ENCODE measurements at places on chromosomes 13 and 19. TPM values are rescaled to one million over a fixed set of nuclear protein-coding genes. Genes with fewer than 3 reads are reported as not detected.

The VSTM1 gene
- not detected for total RNA-seq

The DGKH gene
- total RNA-seq: 28.9 TPM

The OXGR1 gene
- not detected for total RNA-seq

The SOX1 gene
- not detected for total RNA-seq

The PRODH2 gene
- not detected for total RNA-seq

The KCNJ14 gene
- total RNA-seq: 1.1 TPM

- no peak for DNase-seq
- no peaks in the 10 kb centered on the region for H3K27me3 ChIP-seq
- H3K4me1 ChIP-seq: no peaks in the 10 kb centered on the region
- H3K27ac ChIP-seq: no peak overlapping the region
- H3K4me3 ChIP-seq: no peak overlapping the region
Observed at GRCh38 chr13:113367771-113368170, 3.8 kb upstream of the GRTP1 start.

- H3K27ac ChIP-seq: peak overlapping the region; percentile 87
- no peaks in the 10 kb centered on the region for H3K27me3 ChIP-seq
- H3K36me3 ChIP-seq: no peaks in the 10 kb centered on the region
- H3K4me3 ChIP-seq: peak overlapping the region; percentile 95
Observed at GRCh38 chr13:74136084-74136658, 2.0 kb upstream of the KLF12 start.

DNA sequence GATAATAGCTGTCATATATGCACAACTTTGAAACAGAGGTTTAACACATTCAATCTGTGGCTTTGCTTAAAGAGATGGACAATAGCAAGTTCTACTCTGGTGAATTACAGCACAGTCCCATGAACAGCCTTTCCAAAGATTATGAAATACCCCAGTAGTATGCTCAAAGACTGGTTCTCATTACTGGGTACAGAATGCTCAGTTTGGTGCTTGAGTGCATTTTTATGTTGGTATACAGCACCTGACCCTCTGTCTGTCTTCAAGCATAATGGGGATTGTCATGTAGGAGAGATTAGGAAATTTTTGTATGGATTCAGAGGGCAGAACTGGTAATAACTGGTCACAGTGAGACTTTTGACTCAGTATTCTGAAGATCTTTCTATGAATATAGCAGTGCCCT is 7.6 kb downstream of the LMO7 start:
- no peak overlapping the region for H3K27ac ChIP-seq
- no peaks in the 10 kb centered on the region for H3K4me1 ChIP-seq
- DNase-seq: no peak
- H3K4me3 ChIP-seq: no peak overlapping the region
- H3K27me3 ChIP-seq: no peaks in the 10 kb centered on the region
- H3K36me3 ChIP-seq: peaks cover 3% of the 10 kb centered on the region

DNA sequence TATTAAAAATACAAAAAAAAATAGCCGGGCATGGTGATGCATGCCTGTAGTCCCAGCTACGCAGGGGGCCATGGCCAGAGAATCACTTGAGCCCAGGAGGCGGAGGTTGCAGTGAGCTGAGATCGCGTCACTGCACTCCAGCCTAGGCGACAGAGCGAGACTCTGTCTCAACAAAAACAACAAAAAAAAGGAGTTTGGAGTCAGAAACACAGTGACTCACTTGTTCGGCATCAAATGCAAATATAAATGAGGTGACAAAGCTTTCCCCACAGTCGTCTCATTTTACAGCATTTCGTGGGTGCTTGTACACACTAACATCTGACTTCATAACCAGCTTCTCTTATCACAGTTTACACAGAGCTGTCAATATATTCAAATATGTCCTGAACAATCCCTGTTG is 11.0 kb downstream of the ZNF665 start:
- no peaks in the 10 kb centered on the region for H3K4me1 ChIP-seq
- H3K36me3 ChIP-seq: no peaks in the 10 kb centered on the region
- no peak overlapping the region for H3K4me3 ChIP-seq
- no peak overlapping the region for H3K27ac ChIP-seq

- H3K36me3 ChIP-seq: no peaks in the 10 kb centered on the region
- no peak for DNase-seq
- H3K4me3 ChIP-seq: no peak overlapping the region
- H3K4me1 ChIP-seq: no peaks in the 10 kb centered on the region
- H3K27me3 ChIP-seq: no peaks in the 10 kb centered on the region
Observed at GRCh38 chr13:60075850-60076249, 87.9 kb downstream of the DIAPH3 start.

DNA sequence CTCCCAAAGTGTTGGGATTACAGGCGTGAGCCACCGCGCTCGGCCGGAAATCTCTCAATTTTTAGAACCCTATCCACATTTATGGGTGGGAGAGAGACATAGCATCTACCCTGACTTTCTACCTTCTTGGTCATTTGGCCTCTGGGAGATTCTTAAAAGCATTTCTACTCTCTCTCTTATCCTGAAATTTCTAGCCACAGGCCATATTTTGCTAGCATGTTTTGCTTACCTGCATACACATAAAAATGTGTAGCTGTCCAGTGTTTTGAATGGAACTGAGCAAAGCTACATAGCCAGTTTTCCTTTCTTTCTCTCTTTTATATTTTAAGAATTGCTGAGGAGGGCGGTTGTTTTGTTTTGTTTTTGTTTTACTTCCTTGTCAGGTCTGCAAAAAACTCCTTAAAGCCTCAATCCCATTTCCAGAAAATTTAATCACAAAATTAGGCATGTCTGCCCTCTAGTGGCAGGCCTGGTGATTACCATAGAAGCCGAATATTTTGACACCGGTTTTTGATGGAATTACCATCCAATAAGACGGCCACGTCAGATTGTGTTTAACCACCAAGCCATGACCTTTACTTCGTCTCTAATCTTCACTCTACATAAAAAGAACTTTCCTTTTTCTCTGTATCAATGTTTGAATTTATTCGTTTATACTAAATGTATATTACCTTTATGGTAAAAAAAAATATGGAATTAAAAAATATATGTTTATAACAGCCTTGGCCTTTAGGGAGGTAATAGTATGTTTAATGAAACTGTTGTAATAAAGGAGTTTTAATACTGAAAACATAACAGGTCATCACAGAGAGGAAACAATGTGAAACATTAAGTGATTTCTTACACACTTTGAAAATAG is 34.4 kb upstream of the OXGR1 start:
- no peak overlapping the region for H3K27ac ChIP-seq
- no peaks in the 10 kb centered on the region for H3K27me3 ChIP-seq
- peak; percentile 60 for DNase-seq
- H3K36me3 ChIP-seq: no peaks in the 10 kb centered on the region

DNA sequence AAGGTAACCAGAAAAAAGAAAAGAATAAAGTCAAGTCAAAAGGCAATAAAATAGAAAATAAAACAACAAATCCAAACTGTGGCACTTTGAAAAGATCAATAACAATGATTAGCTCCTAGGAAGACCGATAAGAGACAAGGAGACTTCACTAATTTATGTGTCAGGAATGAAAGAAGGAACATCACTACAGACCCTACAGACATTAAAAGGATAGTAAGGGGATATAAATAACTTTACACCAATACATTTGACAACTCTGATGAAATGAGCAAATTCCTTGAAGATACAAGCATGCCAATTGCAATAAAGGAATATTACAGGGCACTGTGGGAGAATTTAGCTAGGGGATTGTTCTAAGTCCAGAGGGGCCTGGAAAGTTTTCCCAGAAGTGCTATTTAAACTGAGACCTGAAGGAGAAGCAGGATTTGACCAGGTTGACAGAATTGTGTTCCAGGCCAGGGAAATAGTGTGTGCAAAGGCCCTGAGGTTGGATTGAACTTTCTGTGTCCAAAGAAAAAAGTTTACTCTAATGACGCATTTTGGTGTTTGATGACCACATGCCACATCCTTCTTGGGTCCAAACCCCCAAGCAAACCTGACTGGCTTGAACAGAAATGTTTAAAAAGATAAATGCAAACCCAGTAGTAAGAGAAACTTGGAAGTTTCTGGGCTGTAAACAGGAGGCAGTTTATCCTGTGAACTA is 1.6 kb upstream of the C19orf38 start:
- H3K4me3 ChIP-seq: no peak overlapping the region
- H3K4me1 ChIP-seq: no peaks in the 10 kb centered on the region
- H3K27ac ChIP-seq: no peak overlapping the region
- H3K27me3 ChIP-seq: no peaks in the 10 kb centered on the region
- H3K36me3 ChIP-seq: no peaks in the 10 kb centered on the region

DNA sequence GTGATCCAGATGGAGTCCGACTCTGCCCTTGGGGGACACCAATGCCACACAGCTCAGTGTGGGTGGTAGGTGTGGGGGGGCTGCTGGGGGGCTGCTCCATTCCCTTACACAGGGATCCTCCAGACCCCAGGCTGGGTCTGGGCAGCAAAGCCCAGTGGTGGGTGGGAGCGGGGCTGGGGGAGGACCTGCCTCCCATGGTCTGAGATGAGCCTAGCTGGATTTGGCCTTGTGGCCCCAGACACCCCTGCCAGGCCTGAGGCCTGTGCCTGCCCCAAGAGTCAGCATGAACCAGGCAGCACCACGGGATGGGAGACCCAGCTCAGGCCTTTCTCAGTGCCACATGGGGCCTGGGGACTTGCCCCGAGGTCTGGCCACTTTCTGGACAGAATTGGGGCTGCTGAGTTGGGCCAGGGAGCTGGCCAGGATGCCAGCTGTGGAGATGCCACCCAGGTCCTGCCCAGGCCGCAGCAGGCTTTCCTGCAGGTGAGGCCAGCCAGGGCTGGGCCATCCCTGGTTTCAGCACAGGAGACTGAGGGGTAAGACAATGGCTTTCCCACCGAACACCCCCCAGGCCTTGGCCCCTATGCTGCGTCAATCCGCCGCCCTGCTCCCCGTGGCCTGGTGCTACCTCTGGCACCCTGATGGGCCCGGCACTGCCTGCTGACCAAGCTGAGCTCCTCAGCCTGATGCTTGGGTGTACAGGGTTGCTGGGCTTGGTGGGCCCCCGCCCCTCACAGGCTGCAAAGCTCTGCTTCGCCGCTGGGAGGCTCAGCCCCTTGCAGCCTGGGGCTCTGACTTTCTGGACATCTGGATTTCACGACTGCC is 24.2 kb downstream of the CEBPG start:
- no peaks in the 10 kb centered on the region for H3K4me1 ChIP-seq
- no peaks in the 10 kb centered on the region for H3K36me3 ChIP-seq
- H3K27me3 ChIP-seq: no peaks in the 10 kb centered on the region
- H3K27ac ChIP-seq: no peak overlapping the region

GRCh38 chr13:50393628-50394027 is 378.4 kb downstream of the KCNRG start:
- H3K4me3 ChIP-seq: no peak overlapping the region
- no peaks in the 10 kb centered on the region for H3K27me3 ChIP-seq
- H3K4me1 ChIP-seq: no peaks in the 10 kb centered on the region
- no peak for DNase-seq
- no peak overlapping the region for H3K27ac ChIP-seq

DNA sequence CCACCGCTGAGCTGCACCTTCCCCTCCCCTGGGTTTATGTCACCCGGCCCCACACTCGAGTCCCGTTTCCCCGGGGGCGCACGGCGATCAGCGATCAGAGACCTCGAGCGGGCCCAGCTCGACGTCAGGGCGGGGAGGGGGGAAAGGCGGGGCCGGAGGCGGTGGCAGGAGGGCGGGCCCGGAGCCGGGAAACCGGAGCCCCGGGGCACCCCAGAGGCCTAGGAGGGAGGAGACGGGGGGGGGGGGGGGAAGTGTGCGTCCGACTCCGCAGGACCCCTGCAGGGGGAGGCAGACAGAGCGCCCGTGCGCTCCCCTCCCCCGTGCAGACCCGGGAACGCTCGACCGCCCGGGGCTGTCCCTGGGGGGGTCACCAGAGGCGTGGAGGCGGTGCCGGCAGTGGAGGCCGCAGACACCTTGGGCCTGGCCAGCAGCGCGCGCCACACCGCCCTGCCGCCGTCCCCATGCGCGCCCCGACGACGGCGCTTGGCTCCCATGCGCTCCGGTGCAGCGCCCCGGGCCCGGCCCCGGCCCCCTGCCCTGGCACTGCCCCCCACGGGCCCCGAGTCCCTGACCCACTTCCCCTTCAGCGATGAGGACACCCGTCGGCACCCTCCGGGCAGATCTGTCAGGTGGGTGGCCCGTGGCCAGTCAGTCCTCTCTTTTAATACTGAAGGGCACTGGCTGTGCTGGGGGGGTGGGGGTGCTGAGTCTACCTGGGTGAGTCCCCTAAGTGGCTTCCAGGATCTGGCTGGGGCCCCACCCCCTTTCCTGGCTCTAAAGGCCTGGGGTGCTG is 11.8 kb downstream of the PDE4A start:
- H3K4me1 ChIP-seq: no peaks in the 10 kb centered on the region
- H3K36me3 ChIP-seq: no peaks in the 10 kb centered on the region
- no peaks in the 10 kb centered on the region for H3K27me3 ChIP-seq
- H3K4me3 ChIP-seq: peak overlapping the region; percentile 54
- H3K27ac ChIP-seq: no peak overlapping the region
- peak; percentile 86 for DNase-seq

GRCh38 chr19:45613926-45614725 is 12.1 kb upstream of the GPR4 start:
- H3K27me3 ChIP-seq: no peaks in the 10 kb centered on the region
- no peaks in the 10 kb centered on the region for H3K36me3 ChIP-seq
- no peaks in the 10 kb centered on the region for H3K4me1 ChIP-seq
- no peak overlapping the region for H3K27ac ChIP-seq
- H3K4me3 ChIP-seq: no peak overlapping the region
- no peak for DNase-seq

DNA sequence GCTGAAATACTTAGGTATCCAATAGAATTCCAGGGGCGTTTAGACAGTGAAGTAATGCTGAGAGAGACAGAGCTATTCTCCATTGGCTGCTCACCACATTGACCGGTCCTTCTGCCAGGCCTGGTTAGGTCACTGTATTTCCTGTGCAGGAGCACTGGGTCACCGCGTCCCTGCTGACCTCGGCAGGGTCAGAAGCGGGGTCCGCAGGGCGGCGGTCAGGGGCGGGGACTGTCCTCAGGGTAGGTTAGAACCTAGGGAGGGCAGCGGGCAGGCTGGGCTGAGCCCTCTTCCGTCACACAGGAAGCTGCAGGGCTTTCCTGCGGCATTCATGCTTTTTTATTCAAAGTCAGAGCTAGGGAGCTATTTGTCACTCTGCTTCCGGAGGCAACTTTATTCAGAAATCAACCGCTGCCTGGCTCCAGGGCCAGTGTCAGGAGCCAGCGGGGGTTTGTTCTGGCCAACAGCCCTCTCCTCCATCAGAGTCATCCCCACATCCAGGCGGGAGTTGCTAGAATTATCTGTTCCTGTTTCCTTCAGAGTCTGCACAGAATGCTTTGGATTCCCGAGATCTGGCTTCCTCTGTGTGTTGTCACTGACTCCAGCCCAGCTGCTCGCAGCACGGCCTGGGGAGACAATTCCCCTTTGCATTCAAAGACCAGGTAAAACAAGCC is 81.2 kb upstream of the WASF3 start:
- peak overlapping the region; percentile 60 for H3K27ac ChIP-seq
- no peaks in the 10 kb centered on the region for H3K36me3 ChIP-seq
- no peak overlapping the region for H3K4me3 ChIP-seq
- DNase-seq: peak; percentile 80
- no peaks in the 10 kb centered on the region for H3K4me1 ChIP-seq

GRCh38 chr19:6020972-6021805 is 43.2 kb upstream of the RANBP3 start:
- no peaks in the 10 kb centered on the region for H3K4me1 ChIP-seq
- no peaks in the 10 kb centered on the region for H3K36me3 ChIP-seq
- no peaks in the 10 kb centered on the region for H3K27me3 ChIP-seq
